ENCODE measurements at places on chromosomes 16 and 17. TPM values are rescaled to one million over a fixed set of nuclear protein-coding genes. Genes with fewer than 3 reads are reported as not detected.

The ABCC12 gene
- total RNA-seq: 0.69 TPM

The TMEM204 gene
- total RNA-seq: 23.1 TPM

DNA sequence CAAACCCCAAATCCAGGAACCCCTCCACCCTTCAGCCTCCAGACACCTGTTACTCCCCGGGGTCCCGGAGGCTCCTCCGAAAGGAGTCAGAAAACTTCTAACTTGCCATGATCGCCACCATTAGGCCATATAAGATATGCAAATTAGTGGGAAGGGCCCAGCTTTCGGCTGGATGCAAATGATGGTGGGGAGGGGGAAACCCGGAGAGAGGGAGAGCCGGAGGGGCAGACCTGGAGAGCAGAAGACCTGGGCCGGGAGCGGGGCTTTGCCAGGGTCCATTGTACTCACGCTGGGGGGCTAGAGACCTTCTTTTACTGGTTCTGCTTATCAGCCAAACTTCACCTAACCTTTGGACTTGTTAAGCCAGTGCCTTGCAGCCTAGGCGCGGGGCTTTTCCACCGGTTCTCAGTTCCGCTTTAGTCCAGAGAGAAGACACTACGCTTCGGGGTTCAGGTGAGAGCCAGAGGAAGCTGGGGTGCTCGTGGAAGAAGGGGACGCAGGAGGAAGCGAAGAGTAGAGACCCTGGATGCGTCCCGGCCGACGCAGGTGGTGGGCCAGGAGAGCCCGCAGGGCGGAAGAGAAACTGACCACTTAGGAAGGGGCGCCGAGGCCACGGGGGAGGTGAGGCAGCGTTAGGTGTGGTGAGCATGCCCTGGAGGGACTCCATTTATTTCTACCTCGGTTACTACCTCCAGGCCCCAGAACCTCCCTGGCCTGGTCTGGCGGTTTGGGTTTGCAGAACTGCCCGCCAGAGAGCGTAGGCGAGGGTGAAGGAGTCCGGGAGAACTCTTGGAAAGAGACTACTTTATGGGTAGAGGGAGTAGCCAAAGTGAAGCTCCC is at the start of gene HNF1B:
HNF1B (minus strand) TSS at position 99 of the 840 bp plus-strand sequence. CDS start 175 bp downstream, outside the sequence.
- peak; percentile 81 for DNase-seq

The POLDIP2 gene
- 88.8 TPM for total RNA-seq

The KRTAP16-1 gene
- not detected for total RNA-seq
